Stimulated activated CD8-positive, alpha-beta memory T cell treated with anti-CD3 and anti-CD28 coated beads, Interleukin-4, amount 100 ng/mL, for 4 hours (primary cell): ENCODE measurements at places on chromosomes 3 and 15.

GRCh38 chr3:141669434-141669833 lies 68.7 kb upstream of the RNF7 start:
- DNase-seq = no peak

- no peak for DNase-seq
Measured at GRCh38 chr3:111112913-111113312, 41.3 kb downstream of the NECTIN3 start.

GRCh38 chr15:62644216-62644888 lies 398.2 kb upstream of the TPM1 start:
- DNase-seq = no peak

- DNase-seq = no peak
Measured at GRCh38 chr15:59376733-59377132, 4.1 kb upstream of the MYO1E start.

- DNase-seq = no peak
Measured at GRCh38 chr3:168546707-168547106, 451.0 kb upstream of the GOLIM4 start.

GRCh38 chr3:103388214-103388613 lies 953.4 kb downstream of the ZPLD1 start:
- no peak for DNase-seq

DNA sequence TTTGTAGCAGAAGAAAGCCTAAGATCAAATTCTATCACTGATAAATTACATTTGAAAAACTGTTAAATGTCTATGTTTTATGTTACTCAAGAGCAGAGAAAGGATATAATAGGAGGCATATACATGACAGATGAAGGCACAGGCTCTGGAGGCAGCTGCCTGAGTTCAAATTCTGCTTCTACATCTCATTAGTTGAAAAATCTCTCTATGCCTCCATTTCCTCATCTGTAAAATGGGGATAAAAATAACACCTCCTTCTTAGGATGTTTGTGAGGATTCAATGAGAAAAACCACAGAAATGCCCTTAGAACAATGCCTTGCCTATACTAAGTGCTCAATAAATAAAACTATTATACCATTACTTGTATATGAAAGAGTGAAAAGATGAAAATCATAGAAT lies 21.0 kb downstream of the TP53BP1 start:
- DNase-seq = no peak

- DNase-seq = no peak
Measured at GRCh38 chr15:63232405-63232804, 43.0 kb downstream of the RAB8B start.

GRCh38 chr3:9153904-9154619 lies 95.4 kb downstream of the SRGAP3 start:
- DNase-seq = no peak
